ENCODE measurements at places on chromosomes 7 and 10.

GRCh38 chr10:129544205-129545202 lies 77.5 kb downstream of the MGMT start:
- DNase-seq: no peak

GRCh38 chr7:44307301-44307900 lies 18.0 kb downstream of the CAMK2B start:
- peak; percentile 39 for DNase-seq

GRCh38 chr10:76393875-76394706 lies 962.7 kb downstream of the LRMDA start:
- no peak for DNase-seq

DNA sequence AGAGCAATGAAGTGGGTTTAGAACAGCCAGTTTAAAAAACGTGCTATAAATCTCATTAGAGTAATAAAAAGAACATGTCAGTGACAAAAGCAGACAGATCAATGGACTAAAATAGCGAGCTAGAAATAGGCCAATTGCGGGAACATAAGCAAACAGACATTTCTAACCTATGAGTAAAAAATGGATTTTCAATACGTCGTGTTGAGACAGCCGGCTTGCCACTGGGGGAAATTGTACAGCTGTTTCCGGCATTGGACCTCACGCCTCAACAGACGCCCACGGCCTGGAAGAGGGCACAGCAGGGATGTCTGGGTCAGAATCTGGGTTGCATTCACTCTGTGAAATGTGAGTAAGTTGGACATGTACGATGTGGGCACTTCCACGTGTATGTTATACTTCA lies 92.9 kb downstream of the SVOPL start:
- DNase-seq: peak; percentile 32

DNA sequence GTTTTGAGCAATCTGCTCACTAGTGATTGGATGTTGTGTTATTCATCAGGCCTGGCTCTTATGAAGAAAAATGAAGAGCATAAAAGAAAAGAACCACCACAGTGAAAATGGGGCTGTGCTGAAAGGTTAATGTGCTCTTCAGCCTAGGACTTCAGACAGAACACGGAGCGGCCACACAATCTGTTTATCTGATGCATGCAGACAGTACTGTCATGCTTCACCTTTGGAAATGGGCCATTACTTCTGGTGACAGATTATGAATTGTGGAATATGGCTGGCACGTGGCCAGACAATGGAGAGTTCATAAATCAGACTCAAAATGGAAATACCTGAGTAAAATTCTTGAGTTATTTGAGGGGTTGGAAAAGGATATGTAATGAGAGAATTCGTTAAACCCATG lies 86.0 kb upstream of the NOBOX start:
- no peak for DNase-seq

- DNase-seq: no peak
These were observed 215.4 kb downstream of the TWIST1 start for GRCh38 chr7:18901982-18902421.

DNA sequence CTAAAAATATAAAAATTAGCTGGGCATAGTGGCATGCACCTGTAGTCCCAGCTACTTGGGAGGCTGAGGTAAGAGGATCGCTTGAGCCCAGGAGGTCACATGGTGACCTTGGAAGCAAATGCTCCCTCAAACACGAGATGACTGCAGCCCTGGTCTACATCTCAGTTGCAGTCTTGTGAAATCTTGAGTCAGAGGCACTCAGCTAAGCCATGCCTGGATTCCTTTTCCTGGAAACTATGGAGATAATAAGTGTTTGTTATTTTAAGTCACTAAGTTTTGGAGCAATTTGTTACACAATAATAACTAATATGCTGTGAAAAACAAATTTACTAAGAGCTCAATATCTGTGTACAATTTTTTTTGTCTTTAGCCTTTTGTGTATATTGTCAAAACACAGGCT lies 284.3 kb upstream of the KAT6B start:
- DNase-seq: no peak

GRCh38 chr7:27501001-27501400 lies 161.7 kb downstream of the HIBADH start:
- DNase-seq: no peak

- DNase-seq: no peak
These were observed 24.8 kb downstream of the NPTX2 start for GRCh38 chr7:98641646-98642500.

DNA sequence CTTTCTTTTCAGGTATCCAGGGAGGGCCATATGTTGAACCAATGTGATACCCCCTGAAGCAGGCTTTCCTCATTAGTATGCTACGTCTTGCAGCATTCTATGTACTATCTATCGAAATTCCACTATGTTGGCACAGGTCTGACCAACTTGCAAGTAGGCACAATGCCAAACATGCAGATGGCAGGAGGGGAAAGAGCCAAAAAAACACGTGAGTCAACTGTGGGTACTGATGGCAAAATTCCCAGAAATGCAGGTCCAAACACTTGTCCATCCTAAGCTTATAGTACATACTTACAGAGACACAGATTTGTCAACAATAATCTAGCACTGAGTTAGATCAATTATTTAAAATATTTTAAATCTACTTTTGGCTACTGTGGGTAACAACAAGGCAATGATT lies 394.9 kb downstream of the DGKB start:
- DNase-seq: no peak

- DNase-seq: no peak
These were observed 93.5 kb downstream of the UPF2 start for GRCh38 chr10:11949152-11949551.

- no peak for DNase-seq
These were observed 79.6 kb downstream of the ZNF777 start for GRCh38 chr7:149381245-149381644.

GRCh38 chr10:89221919-89222318 lies 14.8 kb upstream of the CH25H start:
- no peak for DNase-seq

DNA sequence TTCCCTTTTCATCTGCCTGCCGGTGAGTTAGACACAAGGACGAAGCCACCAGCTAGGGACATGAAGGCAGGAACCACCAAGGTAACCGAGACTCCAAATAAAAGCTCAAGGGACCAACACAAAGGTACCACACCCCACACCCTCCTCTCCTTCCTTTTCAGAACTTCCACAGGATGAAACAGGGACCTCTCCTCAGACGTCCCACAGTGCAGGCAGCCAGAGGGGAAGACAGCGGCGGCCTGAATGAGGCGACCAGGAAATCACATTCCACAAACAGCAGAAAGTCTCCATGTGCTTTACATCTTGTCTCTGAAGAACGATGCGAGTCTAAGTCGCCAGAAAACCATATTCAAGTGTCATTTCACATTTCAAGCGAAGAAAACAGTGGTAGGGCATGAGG lies 97.8 kb downstream of the DIP2C start:
- DNase-seq: no peak

GRCh38 chr7:2512713-2513112 lies 6.9 kb upstream of the LFNG start:
- no peak for DNase-seq

- DNase-seq: no peak
These were observed 494.1 kb upstream of the SEMA3A start for GRCh38 chr7:84688671-84689070.

DNA sequence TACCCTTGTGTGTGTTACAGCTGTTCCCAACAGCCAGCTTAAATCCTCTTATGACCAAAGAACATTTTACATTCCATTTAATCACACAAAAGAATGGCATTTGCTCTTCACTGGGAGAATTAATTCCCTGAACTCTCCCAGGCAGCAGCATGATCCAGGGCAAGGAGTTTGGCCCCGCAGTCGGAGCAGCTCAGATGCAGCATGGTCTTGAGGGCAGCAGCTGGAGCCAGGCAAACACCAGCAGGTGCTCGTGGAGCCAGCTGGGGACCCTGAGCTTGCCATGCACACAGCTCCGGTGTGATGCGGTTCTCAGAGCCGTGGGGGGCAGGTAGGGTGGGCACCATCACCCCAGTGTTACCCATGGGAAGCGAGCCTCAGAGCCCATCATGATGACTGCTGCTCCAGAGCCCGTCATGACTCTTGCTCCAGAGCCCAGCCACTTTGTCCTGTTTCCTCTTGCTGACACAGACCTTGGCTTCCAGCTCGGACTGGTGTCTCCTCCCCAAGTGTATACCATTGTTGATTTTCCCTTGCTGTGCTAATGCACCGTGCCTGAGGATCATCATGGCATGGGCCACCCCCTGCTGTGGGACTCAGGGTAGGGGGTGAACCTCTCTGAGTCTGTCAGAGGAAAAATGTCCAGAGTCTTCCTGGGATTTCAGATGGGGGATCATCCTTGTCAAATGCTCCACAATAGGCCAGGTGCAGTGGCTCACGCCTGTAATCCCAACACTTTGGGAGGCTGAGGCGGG lies 75.8 kb downstream of the ZRANB1 start:
- DNase-seq: no peak

DNA sequence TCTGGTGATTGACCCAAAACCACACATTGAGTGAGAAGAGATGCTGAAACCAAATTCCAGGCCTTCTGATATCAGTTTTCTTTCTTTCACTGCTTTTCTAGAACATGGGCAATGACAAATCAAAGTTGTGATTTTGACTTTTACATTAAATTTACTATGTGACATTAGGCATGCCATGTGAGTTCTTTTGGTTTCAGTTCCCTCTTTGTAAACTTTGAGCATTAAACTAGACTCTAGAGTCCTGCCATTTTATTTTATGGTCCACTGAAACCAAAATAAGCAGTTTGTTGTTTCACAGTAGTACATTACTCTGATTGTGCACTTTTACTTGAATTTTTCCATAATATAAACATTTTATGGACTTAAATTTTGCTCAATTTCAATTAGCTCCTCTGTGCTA lies 381.1 kb upstream of the SEMA3D start:
- no peak for DNase-seq

GRCh38 chr7:132655131-132655727 lies 79.0 kb upstream of the PLXNA4 start:
- peak; percentile 62 for DNase-seq

- no peak for DNase-seq
These were observed 34.4 kb downstream of the RCC1L start for GRCh38 chr7:75039166-75039565.

DNA sequence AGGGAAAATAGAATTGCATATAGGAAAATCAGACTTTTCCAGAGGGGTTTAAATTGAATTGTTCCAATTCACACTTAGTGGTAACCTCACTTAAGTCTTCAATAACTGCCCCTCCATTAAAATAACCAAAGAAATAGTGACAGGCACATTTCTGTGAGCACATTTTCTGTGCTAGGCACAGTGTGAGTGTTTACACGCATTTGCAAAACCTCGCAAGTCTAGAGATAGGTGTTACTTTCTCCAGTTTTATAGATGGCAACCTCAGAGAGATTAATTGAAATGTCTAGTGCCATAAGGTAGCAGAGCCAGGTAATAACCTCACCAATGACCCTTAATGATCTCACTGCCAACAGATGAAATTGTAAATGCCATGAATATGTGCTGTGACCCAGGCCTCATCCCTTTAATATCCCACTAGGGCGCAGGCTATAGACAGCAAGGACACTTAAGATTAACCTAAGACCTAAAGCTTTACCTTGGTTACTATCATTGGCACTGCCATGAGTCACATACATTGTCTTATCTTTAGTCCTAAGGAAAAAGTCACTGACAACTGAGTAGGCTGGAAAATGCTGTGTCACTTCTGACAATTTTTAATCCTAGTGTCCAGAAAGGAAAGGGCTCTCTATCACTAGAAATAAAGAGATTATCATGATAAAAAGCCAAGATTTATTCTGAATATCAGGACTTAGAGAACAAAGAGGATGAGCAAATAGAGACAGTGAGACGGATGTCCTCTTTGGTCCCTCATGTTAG lies 187.8 kb downstream of the PPP1R17 start:
- DNase-seq: no peak

DNA sequence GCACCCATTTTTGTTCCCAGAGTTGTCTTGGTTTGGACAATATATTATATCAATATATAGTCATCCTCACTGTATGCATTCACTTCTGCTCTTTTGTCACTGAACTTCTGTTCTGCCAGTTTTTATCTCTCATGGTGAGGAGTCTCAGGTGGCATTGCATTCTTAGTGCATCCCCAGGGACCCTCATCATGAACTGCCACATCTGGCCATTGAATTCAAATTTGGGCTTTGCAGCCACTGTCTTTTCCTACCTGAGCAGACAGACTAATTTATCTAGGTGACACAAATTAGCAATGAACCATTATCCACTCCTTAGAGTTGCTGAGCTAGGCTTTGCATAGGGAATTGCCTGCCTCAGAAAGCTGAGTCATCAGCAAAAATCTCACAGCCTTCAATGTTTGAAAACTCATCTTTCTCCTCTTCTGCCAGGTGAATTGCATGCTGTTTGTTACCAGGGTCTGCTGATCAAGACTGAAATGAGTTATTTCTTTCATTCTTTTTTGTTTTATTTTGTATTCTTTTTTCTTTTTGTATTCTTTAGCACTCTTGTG lies 316.8 kb upstream of the MTPN start:
- DNase-seq: no peak

- no peak for DNase-seq
These were observed 25.0 kb downstream of the ZNF487 start for GRCh38 chr10:43461950-43462349.

GRCh38 chr7:94445696-94446194 lies 51.0 kb downstream of the COL1A2 start:
- no peak for DNase-seq

- no peak for DNase-seq
These were observed 297.5 kb upstream of the NRP1 start for GRCh38 chr10:33631991-33632390.

DNA sequence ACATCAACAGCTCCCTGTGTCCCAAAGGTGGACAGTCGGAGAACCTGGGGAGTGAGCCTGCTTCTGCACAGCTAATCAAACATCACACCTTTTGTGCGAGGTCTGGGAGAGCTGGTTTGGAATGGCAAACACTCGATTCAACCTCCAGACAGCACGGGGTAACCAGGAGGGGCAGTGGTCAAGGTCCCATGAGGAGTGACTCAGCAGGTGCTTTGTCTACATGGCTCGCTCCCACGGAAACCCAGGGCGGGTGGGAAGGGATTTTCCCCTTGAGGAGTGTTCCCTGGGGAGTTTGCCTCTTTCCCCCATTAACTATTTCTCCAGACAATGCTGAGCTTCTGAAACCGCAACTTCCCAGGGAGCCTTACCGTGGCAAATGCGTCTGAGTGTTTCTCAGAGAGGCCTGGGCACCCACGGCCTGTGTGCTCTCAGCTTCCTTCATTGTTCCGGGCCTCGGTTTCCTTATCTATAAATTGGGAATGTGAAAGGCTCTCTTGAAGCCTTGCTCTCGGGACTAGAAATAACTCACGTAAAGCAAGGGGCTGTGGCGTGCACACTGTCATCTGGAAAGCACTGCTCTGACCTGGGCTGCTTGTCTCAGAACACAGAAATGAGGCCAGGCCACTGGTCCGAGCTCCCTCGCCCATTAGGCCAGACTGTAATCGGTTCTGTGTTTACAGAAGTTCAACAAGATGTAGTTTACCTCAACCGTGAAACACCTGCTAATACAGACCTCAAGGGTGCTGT lies 14.0 kb upstream of the GTPBP4 start:
- DNase-seq: no peak

Measured in stimulated activated naive CD8-positive, alpha-beta T cell treated with anti-CD3 and anti-CD28 coated beads, Interleukin-15, Interleukin-2, amounts not matched to agents 100 U/mL and 50 U/mL, for 24 hours (primary cell).